Liver (tissue), 10 donors: ENCODE measurements at places on chromosomes 16 and 17. TPM values are rescaled to one million over a fixed set of nuclear protein-coding genes. Genes with fewer than 3 reads are reported as not detected.
A peak's percentile ranks its signal among the peaks of the same experiment; 100 is the strongest.

DNA sequence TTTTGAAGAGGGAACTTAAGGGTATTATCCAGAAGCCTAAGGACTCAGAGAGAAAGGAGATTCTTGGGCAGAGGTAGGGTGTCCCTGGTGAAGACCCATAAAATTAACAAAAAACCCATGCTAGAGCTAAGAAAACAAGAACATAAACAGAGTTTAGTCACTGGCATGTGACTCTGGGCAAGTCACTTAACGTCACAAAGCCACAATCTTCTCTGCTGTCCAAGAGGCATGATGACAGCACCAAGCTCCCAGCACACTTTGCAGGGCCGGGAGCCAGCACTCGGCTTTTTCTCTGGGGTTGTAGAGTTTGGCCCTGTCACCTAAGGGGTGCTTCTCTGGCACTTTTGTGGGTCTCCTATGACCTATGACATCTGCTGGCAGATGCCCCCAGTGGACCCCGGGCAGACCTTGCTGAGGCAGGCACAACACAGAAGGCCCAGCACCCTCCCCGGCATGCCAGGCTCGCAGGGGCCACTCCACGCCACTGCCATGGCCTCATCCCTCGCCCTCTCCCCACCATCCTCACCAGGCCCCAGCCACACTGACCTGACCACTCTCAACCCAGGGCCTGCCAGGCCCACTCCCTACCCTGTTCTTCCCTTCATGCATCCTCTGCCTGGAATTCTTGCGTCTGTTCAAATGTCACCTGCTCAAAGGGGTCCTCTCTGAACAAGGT is 69.8 kb downstream of the DYNLRB2 start:
- peaks cover 13% of the 10 kb centered on the region for H3K36me3 ChIP-seq
- H3K27me3 ChIP-seq, result no peaks in the 10 kb centered on the region
- no peak overlapping the region for H3K27ac ChIP-seq
- DNase-seq, result peak; percentile 30
- H3K4me1 ChIP-seq, result no peaks in the 10 kb centered on the region

The SGCA gene
- 1.3 TPM for total RNA-seq

- no peak overlapping the region for H3K4me3 ChIP-seq
- H3K27me3 ChIP-seq, result no peaks in the 10 kb centered on the region
- H3K4me1 ChIP-seq, result no peaks in the 10 kb centered on the region
Measured at GRCh38 chr17:63293323-63294075, 152.6 kb downstream of the CYB561 start.

The CNGB1 gene
- total RNA-seq, result under 0.01 TPM

The GPR139 gene
- total RNA-seq, result not detected
